ENCODE measurements at places on chromosomes 6 and 20.
A peak's percentile ranks its signal among the peaks of the same experiment; 100 is the strongest.

DNA sequence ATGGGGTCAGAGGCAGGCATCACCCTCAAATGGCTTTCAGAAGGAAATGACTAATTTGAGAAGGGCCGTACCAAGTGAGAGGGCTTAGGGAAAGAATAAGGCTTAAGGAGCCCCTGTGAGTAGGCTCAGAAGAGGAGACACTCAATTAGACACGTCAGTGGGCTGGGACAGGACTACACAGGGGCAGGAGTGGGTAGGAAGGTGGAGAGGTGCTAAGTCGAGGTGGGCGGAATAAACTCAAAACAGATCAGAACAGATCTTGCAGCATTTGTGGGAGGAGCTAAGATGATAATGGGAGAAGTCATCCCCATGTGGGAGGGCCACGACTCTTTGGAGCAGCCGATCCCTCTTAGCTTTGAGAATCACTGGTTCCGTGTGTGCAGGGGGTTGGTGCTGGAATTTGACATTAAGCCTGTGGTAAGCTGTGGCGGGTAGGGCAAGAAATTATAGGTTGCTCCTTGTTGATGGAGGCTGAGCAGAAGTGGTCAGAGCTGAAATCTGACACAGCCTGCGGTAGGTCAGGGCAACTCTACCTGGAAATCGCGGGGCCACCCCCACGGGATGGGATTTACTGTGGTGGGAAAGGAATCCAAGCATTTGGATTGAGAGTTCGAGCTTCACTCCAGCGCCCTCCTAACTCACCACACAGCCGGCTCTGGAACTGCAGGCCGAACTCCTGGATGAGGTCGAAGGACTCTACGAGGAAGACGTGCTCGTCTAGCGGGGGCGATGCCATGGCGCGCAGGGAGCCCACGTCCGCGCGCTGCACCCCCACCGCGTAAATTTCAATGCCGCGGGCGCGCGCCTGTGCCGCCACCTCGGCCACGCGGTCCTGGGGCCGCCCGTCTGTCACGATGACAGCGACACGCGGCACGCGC is 2.8 kb upstream of the RBPJL start:
- no peak for DNase-seq

DNA sequence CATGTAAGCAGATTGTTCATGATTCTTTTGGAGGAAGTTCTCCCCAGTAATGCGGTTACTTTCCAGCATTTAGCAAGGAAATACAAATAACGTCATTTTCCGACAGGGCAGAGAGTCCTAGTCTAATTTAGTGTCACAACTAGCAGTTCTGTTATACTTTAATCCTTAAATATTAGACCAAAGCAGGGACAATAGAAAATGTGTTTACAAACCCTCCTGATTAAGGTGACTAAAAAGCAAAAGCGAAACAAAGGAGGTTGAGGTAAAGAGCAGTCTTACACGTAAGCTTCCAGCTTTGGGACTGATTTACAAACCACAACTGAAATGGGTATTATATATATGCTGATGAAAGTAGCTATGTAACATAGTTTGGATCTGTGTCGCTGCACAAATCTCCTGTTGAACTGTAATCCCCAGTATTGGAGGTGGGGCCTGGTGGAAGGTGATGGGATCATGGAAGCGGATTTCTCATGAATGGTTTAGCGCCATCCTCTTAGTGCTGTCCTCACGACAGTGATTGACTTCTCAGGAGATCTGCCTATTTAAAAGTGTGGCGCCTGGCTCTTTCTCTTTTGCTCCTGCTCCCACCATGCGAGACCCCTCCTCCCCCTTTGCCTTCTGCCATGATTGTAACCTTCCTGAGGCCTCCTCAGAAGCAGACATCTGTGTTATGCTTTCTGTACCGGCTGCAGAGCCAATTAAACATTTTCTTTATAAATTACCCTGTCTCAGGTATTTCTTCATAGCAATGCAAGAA is 81.9 kb downstream of the PLCB1 start:
- no peak for DNase-seq

- DNase-seq: no peak
Measured at GRCh38 chr20:23358923-23359593, 2.9 kb upstream of the GZF1 start.

DNA sequence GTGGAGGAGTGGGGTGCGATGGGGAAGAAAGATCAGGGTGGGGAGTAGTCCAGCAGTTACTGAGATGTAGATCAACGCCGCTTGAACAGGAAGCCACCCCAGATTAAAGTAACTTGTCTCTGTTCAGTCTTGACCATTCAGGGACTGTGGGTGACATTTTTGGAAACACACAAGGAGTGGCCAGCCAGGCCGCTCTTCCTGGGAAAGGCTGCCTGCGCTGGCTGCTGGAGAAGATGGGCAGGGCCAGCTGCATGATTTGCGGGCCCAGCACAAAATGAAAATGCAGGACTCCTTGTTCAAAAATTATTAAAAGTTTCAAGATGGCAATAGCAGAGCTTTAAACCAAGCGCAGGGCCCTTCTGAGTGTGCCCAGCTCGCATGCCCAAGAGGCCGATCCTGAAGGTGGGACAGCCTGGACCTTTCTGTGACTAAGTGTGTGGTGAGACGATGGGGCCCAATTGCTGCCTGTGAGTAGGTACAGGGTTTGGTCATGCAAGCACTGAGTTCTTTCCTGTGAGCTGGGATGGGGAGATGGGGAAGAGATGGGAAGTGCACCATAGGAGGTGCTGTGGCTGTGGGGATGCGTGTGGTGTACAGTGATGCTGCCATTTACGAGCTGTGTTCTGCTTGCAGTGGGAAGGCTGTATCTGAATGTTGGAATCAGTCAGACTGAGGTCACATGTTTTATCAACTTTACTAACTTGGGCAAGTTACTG is 51.3 kb downstream of the DAAM2 start:
- DNase-seq: no peak

DNA sequence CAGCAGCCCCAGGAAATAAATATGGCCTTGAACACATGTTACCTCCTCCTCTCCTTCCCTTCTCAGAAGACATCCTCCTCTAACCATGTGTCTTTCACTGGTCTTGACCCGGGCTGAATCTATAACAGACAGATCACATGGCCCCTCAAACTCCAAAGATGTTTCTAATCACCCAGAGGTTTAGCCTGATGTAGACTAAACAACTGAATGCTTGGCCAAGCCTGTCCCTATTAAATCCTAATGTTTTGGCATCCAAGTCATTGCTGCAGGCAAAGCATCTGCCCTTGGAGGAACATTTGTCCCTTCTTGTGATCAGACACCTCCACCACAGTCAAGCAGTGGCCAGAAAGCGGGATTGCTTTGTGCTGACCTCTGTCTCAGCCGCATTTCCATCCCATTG is 65.5 kb downstream of the ANKRD60 start:
- no peak for DNase-seq

- no peak for DNase-seq
Measured at GRCh38 chr20:4802527-4802926, 80.8 kb downstream of the PRND start.

GRCh38 chr6:41306187-41306854 is 19.8 kb upstream of the TREM1 start:
- peak; percentile 45 for DNase-seq

DNA sequence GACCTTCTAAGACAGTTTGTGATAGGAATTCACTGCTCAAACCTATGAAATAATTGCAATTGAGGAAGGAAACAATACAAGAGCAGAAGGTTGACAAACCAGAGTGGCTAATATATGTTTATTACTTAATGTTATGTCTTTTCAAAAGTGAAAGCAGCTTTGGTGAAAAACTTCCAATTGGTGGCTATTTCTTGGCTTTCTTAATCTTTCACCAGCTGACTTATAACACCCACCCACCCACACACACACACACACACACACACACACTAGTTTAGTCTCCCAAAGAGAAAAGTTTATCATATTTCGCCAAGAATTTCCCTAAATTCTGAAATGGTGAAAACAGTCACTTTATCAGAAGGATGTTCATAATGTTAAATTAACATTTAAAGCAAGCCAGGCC is 583.5 kb downstream of the EYS start:
- no peak for DNase-seq

GRCh38 chr20:31837896-31838397 is 7.5 kb downstream of the FOXS1 start:
- DNase-seq: no peak

GRCh38 chr6:111658462-111659154 is 52.9 kb upstream of the TRAF3IP2 start:
- no peak for DNase-seq

- no peak for DNase-seq
Measured at GRCh38 chr6:162653808-162654207, 73.8 kb downstream of the PRKN start.

DNA sequence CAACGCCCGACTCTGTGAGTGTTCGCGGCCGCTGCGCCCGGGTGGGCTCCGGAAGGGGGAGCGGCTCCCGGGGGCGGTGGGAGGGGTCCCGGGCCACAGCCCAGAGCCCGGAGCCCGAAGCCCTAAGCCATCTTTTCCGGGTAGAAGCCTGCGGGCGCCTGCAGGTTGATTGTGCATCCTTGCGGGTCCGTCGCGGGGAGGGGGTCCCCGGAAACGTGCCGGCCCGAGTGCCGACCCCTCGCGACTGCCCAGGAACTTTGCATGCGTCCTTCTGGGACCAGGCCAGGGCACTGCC is 413 bp downstream of the PTPRA start:
- DNase-seq: peak; percentile 50

- DNase-seq: no peak
Measured at GRCh38 chr6:168834801-168835200, 393.8 kb downstream of the SMOC2 start.

GRCh38 chr20:47558295-47559066 is 56.8 kb downstream of the NCOA3 start:
- DNase-seq: no peak

DNA sequence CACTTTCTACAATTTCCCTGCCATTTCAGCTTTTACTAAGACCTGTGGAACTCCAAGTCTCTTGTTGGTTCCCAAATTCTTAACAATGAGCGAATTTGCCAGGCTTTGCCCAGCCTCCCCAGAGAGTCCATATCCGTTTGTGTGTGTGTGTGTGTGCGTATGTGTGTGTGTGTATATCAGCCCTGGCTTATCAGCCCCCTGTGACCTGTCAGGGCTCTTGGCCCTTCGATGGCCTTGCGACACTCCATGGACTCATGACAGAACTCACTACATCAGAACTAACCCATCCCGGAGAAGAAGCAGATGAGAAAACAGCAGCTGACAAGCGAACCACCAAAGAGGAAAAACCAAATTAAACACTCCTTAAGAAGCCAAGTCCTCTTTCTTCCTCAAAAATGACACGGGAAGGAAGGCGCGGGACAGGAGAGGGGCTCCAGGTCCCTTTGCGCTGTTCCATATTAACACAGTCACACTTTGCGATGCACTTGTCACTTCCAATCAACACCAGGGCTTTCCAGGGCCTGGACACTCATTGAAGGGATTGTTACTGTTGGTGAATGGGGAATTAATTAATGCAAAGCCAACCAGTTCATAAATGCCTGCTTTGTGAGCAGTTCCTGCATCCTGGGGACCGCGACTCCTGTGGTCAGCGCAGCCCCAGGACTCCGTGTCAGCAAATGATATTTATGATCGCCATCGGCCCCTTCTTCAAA is 524.0 kb downstream of the CD83 start:
- no peak for DNase-seq

DNA sequence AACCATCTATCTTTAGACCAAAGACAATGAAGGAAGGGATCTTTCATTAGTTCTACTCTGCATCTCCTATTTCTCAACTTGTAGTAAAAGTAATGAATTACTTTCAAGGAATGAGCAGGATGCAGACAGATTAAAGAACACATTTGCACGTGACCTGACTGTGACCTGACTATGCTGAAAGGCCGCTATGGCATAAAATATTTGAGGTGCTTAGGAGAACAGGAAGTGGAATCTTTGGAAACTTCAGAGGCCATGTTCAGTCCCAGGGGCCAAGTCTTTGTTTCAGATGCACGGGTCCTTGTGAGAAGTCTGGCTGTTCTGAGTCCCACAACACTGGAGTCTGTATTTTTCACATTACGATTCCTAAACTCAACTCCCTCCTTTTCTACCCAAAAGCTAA is 41.0 kb downstream of the NINL start:
- no peak for DNase-seq

- DNase-seq: no peak
Measured at GRCh38 chr6:132491303-132491702, 21.6 kb downstream of the STX7 start.

- DNase-seq: no peak
Measured at GRCh38 chr6:87049779-87050178, 45.1 kb downstream of the CGA start.

DNA sequence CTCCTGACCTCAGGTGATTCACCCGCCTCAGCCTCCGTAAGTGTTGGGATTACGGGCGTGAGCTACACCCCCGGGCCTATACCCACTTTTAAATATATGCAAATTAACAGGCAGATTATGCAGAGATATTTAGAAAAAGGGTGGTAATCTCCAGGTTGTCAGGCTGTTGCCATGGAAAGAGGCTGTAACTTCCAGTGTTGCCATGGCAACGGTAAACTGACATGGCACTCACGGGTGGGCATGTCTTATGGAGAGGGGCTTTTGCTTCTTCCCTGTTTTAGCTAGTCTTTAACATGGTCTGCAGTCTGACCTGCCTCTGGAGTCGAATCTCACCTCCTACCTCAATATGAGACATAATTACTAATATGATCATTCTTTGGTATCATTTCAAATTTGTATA is 44.9 kb downstream of the ZNF334 start:
- no peak for DNase-seq

DNA sequence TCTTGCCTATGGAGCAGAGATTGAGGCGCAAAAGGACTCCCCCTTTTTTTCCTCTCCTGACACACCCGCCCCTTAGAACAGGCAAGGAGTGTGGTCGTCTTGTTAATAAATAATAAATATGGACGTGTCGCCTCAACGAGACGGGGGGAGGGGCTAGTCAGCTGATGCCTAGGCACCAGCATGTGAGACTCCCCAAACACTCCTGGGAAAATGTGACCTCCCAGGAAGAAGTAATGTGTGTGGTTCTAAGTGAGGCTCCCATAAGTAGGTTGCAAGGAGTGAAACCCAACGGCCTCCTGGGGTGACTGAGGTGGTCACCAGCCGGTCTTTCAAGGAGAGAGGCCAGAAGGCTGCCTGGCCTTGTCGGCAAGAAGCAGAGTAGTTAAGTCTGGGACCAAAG is 1.1 kb upstream of the FAXC start:
- DNase-seq: no peak

DNA sequence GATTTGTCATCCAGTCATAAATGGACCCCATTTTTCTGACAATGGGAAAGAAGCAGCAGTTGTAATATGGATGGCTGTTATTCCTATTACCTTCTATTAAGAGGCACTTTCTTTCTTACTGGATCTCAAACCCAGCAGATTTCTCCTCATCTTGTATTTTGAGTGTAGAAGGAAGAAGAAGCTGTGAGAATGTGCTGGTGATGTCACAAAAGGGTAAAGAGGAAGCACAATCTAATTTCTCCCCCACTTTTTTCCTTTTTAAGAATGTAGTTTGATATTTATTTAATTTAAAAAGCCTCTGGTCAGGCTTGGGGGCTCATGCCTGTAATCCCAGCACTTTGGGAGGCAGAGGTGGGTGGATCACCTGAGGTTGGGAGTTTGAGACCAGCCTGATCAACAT is 100.0 kb upstream of the JARID2 start:
- DNase-seq: no peak

- no peak for DNase-seq
Measured at GRCh38 chr20:12414446-12415274, 497.0 kb downstream of the BTBD3 start.

GRCh38 chr6:50952092-50952907 is 133.6 kb downstream of the TFAP2B start:
- DNase-seq: no peak

All from stimulated activated CD4-positive, alpha-beta T cell treated with anti-CD3 and anti-CD28 coated beads, Interleukin-2, amount 100 ng/mL, for 48 hours (primary cell).